ENCODE measurements at places on chromosomes 1 and 21. TPM values are rescaled to one million over a fixed set of nuclear protein-coding genes. Genes with fewer than 3 reads are reported as not detected.

DNA sequence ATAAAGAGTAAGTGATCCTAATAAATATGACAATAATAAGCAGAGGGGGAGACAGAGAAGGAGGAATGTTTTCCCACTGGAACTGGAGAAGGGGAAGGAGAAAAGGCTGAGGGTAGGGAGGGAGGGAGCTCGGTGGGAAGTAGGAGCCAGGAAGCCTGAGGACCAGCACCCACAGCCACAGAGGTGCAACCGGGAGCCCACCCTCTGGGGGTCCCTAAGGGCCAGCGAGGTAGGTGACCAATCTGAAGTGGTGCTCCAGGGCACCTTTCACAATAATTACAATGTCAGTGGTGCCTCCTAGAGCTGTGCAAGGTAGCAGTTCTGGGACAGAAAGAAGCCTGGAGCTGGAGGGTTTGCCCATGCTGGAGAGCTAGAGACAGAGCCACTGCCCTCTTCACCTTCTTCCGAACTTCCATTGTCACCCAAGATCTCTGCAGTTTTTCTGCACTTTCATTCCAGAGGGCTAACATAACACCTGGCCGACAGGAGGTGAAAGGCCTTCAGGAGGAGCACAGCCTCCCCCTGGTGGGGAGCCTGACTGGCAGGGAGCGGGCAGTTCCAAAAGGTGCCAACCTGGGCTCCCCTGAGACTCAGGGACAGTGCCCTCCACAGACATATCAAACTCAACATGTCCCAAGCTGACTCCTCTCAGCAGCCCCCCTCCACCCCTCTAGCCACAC lies 4.1 kb upstream of the AHCYL1 start:
- DNase-seq: no peak

DNA sequence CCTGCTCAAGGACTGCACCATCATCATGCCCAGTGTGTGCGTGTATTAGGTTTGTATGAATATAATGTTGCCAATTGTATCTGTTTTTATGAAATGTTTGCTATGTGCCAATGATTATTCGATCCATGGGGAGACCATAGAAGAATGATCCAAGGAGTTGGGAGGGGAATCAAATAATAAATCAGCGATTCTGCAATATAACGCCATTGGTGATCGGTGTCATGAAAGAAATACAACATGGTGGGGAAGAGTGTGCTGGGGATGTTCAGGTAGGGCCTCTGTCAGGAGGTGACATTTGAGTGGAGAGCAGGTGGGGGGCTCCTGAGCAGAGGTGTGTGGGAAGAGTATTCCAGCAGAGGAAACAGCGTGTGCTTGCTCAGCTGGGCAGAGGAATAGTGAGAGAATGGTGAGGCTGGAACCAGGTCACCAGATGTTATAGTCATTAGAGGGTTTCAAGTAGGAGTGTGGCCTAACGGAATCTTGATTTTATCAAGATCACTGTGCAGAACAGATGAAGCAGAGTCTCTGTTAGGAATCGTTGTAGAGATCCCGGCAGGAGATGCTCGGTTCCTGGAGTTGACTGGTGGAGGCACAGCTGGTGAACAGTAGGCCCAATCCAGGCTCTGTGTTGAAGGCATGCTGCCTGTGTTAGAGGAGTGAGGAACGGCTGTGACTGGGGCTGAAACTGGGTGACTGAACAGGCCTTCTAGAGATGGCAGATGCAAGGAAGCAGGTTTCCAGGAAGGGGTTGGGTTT lies 2.9 kb upstream of the ZNF496 start:
- DNase-seq: no peak

DNA sequence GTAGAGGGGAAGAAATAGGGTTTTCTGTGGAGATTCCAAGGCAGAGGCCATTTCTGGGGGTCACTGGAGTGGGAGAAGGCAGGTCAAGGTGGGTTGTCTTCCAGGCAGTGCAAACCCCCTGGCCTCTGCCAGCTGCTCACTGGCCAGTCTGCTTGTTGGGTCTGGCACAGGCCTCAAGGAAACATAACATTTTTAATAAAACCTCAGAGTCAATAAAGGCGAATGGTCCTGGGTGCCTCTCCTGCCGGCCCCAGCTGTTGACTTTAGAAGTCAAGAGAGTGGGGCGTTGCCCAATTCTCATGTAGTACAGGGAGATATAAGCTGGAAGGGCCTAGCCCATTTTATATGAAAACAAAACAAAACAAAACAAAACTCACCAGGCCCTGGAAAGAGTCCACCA lies 36.6 kb downstream of the RUNX3 start:
- no peak for DNase-seq

DNA sequence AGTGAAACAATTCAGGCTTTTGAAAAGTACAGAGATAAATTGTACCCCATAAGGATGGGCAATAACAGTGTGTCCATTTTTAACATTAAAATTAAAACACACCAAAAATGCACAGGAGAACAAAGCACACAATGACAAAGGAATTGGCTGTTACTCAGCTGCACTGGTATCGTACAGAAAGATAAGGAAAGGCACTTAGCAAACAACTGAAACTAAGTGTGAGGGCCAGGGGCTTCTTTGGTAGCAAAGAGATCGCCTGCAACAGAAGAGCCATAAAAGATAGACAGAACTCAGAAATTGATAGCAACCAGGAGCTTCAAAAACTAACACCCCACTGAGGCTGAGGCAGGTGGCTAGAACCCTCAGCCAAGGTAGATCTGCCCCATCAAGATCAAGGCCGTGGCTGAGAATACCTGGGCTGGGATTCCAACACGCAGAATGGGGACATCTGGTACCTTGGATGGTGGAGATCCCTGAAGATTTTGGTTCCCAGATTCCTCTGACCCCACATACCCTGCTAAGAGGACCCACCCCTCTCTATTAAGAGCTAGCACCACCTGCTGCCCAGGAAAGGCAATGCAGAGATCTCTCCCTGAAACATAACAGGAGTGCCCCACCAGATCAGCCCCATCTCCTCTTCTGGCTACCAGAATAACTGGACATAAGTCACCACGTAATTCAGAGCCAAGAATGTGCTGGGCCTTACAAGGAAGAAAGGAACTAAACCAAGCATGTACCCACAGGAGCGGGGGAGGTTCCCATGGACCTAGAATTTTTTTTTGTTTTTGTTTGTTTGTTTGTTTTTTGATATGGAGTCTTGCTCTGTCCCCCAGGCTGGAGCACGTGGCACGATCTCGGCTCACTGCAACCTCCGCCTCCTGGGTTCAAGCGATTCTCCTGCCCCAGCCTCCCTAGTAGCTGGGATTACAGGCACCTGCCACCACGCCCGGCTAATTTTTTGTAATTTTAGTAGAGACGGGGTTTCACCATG lies 16.2 kb downstream of the PLEKHO1 start:
- DNase-seq: no peak

- no peak for DNase-seq
Observed at GRCh38 chr1:94730450-94730849, 89.7 kb upstream of the SLC44A3 start.

DNA sequence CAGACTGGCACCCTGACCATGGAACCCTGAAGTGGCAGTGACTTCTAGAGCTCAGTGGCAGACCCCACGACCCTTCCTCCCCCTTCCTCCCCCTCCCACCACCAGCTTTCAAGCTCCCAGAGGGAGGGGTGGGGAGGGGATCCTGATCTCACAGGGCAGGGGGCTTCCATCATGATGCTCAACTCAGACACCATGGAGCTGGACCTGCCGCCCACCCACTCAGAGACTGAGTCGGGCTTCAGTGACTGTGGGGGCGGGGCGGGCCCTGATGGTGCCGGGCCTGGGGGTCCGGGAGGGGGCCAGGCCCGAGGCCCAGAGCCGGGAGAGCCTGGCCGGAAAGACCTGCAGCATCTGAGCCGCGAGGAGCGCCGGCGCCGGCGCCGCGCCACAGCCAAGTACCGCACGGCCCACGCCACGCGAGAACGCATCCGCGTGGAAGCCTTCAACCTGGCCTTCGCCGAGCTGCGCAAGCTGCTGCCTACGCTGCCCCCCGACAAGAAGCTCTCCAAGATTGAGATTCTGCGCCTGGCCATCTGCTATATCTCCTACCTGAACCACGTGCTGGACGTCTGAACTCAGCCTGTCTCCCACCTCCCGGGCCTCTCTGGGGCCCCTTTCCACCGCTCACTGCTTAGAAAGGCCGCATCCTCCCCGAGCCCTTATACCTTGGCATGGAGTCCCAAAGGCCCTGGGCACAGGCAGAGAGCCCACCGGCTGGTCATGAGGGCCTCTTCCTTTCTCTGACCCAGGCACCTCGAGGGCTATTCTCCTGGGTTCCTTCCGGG lies 3.9 kb downstream of the NHLH1 start:
- no peak for DNase-seq

GRCh38 chr1:199549421-199549820 lies 478.1 kb upstream of the NR5A2 start:
- no peak for DNase-seq

DNA sequence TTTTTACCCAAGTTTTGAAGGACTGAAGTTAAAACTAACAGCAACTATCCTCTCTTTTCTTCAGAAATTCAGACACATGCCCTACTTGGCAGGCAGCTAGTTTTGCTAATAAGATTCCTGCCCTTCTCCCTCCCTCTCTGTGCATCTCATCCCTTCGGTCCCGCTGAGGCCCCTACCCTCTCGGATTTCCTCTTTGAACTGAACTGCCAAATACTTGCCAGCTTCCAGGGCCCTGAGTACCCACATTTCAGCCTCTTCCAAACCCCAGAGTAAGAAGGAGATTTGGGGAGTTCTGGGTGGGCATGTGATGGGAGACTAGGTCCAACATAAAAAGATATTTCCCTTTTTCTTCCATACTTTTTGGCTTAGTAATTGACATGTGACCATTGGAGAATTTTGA lies 116.5 kb upstream of the JUN start:
- no peak for DNase-seq

The SLC25A34 gene
- 5.5 TPM for polyA plus RNA-seq

The UBL4B gene
- polyA plus RNA-seq: not detected

The ASCL5 gene
- 0.12 TPM for polyA plus RNA-seq

The SELENBP1 gene
- 40.5 TPM for polyA plus RNA-seq

The DMBX1 gene
- polyA plus RNA-seq: not detected
